NCI-H1417 treated with DMSO at 0.1 percent for 48 hours (cell line): ENCODE measurements at places on chromosomes 11 and 22.

DNA sequence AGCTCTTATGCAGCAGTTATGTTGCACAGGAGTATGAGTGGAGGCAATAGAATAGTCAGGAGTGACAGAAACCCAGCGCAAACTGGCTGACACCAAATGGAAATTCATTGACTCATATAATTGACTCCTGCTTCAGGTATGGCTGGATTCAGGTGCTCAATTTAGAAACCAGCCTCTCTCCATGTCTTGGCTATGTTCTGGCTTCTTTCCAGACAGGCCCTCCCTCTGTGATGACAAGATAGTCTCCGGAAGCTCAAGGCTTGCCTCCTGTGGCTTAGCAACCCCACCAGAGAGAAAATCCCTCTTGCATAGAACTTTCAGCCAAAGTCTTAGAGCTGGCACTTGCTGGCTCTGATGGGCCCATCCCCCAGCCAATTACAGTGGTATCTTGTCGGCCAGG lies 28.1 kb upstream of the MN1 start:
- no peak for DNase-seq

DNA sequence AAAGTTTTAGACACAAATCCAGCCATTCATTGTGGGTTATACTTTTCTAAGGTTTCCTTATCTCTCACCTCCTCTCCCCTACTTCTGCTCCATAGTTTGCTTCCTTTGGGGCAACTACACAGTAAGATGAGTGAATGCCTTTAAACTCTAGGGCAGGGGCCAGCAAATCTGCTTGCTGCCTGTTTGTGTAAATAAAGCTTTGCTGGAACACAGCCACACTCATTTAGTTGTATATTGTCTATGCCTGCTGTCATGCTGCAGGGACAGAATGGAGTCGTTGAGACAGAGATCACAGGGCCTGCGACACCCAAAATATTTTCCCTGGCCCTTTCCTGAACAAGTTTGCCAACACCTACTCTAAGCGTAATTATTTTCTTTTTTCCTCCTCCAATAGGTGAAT lies 58.7 kb downstream of the TECTA start:
- no peak for DNase-seq

DNA sequence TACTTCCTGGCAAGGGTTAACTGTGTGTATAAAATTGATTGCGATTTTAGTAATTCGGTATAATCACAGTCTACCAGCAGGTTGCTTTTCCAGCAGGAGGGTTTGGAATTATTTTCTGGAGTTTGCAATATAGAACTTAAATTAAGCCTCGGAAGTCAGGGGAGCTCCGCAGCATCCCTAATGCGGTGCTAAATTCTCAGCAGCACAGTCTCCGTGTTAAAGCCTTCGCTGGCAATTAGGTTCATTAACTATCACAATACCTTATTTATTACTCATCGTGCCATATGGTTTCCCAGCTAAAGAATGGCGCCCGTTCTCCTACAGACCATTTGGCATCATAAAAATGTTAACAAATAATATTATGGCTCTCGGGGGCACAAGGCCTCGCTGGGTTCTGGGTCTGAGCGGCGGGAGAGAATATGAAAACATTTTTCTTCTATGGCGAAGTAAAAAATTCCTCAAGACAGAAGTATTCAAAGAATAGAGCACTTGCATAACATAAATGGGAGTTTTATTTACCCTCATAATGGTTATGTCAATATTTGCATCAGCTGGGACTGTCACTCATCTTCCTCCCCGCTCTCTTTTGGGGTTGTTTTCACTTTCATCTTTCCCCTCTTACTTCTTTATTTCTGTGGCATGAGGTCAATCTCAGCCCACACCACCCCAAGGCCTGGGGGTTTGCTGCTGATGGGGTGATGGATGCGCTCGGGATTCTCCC lies 28.1 kb upstream of the ZBTB16 start:
- no peak for DNase-seq

DNA sequence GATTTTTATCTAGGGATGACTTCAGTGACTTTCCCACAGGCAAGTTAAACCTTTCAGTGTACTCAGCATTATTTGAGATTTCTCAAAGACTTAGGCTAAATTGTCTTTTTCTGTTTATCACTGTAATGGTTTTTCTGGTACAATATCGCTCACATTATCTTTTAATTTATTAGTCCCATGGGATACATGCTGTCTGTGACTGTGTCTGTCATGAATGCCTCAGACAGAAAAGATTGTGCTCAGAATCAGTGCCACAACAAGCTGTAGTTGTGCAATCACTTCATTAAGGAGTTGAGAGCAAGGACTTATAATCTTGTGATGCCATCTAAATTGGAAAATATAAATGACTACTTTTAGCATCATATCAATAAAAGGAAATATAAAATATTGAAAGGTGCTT lies 2374.2 kb upstream of the RAG2 start:
- no peak for DNase-seq

- no peak for DNase-seq
Observed at GRCh38 chr22:49329636-49330035, 498.0 kb downstream of the BRD1 start.

- DNase-seq: no peak
Observed at GRCh38 chr22:47127441-47127871, 365.0 kb downstream of the TBC1D22A start.

- DNase-seq: no peak
Observed at GRCh38 chr11:62264004-62264403, 6.0 kb upstream of the SCGB2A2 start.

GRCh38 chr11:77547863-77548551 lies 41.7 kb upstream of the AQP11 start:
- peak; percentile 40 for DNase-seq

- no peak for DNase-seq
Observed at GRCh38 chr11:70508231-70508480, 109.8 kb downstream of the CTTN start.

GRCh38 chr22:17347724-17348123 lies 21.5 kb upstream of the CECR2 start:
- no peak for DNase-seq

- DNase-seq: no peak
Observed at GRCh38 chr11:7577291-7578190, 63.7 kb downstream of the PPFIBP2 start.

GRCh38 chr22:50242406-50242949 lies 2.3 kb downstream of the TUBGCP6 start:
- no peak for DNase-seq

DNA sequence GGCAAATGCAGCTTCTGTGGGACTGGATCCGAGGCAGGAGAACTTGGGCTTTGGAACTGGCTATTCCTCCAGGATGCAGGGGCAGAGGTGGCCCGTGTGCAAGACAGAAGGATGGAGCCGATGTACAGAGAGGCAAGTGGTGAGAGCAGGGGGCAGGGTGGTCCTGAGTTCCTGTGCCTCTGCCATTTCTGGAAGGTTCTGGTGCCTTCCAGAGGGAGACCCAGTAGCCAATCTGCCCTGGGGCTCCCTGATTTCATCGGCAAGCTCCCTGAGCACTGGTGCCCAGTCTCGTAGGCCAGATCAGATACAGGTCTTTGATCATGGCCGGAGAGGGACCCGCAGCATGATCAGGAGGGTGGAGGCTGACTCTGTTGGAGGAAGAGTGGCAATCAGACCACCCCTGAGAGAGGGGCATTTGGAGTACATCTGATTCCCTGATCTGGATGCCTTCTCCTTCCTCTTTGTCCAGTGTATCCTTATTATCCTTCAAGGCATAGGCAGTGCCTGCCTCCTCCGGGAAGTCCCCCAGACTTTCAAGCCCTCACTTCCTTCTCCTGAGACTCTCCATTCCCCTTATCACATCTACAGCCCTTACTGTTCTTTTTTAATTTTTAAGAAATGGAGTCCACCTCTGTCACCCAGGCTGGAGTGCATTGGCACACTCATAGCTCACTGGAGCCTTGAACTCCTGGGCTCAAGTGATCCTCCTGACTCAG lies 9.7 kb downstream of the MRGPRD start:
- no peak for DNase-seq

DNA sequence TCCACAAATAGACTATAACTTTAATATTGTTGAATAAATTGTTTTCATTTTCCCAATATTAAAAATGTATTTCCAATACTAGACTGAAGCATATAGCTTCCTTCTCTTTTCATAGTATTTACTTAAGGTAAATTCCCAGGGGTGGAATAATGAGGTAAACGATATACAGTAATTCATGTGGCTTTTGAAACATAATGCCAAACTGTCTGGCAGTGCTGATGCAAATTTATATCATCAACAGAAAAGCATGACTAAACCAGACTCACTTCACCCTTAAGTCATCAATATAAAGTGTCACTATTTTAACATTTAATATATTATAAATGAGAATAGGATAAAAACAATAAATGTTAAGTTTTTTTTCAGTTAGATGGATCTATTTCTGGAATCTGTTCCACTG lies 13.6 kb downstream of the C2CD3 start:
- no peak for DNase-seq

DNA sequence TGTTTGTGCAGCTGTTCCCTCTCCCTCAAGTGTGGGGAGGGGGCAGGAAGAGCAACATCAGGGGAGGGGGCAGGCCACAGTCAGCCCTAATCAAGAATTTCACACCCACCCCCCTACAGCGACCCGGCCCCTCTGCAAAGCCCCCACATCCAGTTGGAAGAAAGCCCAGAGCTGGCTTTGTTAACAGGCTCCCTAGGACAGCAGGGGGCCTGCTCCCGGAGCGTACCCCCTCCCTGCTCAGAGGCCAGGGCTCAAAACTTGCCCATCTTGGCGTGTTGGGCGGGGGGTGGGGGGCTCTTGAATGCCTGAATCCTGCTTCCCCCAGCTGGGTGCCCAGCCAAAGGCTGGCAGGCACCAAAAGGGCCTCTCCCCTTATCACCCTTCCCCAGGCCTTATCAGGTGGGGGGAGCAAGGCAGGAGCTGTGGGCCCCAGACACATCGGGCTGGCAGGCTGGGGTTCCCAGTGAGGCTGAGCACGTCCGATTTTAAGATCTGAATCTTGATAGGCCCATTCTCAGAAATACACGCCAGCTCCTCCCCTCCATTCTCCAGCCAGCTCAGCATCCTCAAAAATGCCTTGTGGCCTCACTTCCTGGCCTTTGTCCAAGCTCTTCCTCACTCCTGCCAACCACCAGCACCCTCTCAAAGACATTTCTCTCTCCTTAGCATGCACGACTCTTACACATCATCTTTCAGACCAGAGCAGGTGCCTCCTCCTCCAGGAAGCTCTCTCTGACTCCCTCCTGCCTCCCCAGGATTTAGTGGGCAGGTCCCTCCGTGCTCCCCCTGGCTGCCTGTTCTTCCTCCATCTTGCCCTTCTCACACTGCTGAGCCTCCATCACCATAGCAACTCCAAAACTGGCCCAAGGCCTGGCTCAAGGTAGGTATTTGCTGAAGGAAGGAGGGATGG lies 384.8 kb downstream of the MN1 start:
- DNase-seq: no peak

DNA sequence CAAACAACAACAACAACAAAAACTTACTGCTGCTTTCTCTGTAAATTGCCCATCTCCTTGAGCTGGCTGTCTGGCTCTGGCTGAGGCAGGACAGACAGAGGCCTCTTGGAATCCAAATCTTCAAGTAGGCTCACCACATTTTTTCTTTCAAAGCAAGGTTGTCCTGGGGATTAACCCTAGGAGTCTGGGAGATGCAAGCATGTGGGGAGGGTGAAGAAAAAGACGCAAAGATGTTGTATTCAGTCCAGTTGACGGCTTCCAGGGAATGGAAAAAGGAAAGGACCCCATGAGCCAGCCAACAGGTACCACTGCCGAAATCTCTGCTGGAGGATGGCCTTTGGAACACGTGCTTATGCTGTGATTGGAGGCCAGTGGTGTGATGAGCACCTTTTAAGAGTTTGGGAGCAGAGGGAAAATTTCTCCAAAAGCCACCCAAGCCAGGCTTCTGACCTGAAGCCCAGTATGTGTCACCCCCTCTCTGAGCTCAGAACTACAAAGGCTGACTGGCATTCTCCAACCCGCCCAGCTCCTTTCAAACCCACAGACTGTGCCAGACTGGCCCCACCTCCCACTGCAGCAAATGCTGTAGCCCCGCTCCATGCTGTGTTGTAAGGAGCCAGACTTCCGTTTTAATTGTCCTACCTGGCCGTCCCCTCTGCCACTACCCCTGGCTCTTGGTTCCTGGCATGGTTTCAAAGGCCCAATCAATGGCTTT lies 10.8 kb downstream of the BLID start:
- DNase-seq: no peak

GRCh38 chr22:26751217-26751616 lies 93.8 kb downstream of the MIAT start:
- no peak for DNase-seq

- no peak for DNase-seq
Observed at GRCh38 chr11:45229401-45230020, 56.6 kb downstream of the SYT13 start.

DNA sequence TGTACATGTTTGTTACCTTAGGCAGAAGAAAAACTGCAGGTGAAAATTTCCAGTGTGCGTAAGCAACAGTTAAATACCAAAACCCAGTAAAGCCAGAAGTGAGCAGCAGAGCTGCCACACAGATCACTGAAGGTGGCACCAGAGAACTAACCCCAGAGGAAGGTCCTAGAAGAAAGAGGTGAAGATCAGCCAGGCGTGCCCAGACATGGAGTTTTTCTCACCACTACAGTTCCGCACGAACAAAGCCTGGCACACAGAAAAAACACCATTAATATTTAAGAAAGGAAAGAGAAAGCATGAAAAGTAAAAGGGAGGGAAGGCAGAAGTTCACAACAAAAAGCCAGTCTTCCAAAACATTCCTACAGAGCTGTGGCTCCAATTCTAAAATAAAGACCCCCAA lies 60.7 kb downstream of the STK33 start:
- DNase-seq: no peak
